ENCODE measurements at places on chromosomes 6 and 20. TPM values are rescaled to one million over a fixed set of nuclear protein-coding genes. Genes with fewer than 3 reads are reported as not detected.

The BMP5 gene
- not detected for total RNA-seq

The OTOR gene
- not detected for total RNA-seq

The GINS1 gene
- 1.3 TPM for total RNA-seq

The DDX43 gene
- total RNA-seq = 0.81 TPM

The FAM217A gene
- not detected for total RNA-seq

The SCGN gene
- total RNA-seq = not detected

The TMEM217 gene
- total RNA-seq = 1.4 TPM

The ACTR5 gene
- total RNA-seq = 17.4 TPM

The TCP11 gene
- total RNA-seq = not detected

The SHLD1 gene
- 16.3 TPM for total RNA-seq

The KCNS1 gene
- 0.09 TPM for total RNA-seq

The FAM83D gene
- 1.4 TPM for total RNA-seq

The OR2B6 gene
- total RNA-seq = not detected

The CENPW gene
- 1.5 TPM for total RNA-seq

The C6orf118 gene
- total RNA-seq = not detected

- no peak for DNase-seq
Observed at GRCh38 chr20:47568019-47568418, 66.3 kb downstream of the NCOA3 start.

GRCh38 chr20:59253779-59254319, 46.6 kb upstream of the EDN3 start:
- DNase-seq = peak; percentile 22

DNA sequence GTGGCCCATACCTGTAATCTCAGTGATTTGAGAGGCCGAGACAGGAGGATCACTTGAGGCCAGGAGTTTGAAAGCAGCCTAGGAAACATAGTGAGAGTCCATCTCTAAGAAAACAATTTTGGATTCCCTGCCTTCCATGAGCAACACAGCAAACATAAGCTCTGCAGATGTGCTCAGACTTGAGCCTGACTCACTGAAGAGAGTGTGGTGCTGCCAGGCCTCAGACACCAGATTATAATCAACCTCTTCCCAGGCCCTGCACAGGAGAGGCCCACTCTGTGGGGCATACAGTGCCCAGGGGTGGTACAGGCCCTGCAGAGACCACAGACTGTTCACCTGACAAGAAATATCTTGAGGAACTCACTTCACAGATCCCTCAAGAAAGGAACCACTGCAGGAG, 19.9 kb downstream of the HLA-DPB1 start:
- DNase-seq = no peak

- no peak for DNase-seq
Observed at GRCh38 chr6:5718231-5718947, 288.3 kb downstream of the NRN1 start.

DNA sequence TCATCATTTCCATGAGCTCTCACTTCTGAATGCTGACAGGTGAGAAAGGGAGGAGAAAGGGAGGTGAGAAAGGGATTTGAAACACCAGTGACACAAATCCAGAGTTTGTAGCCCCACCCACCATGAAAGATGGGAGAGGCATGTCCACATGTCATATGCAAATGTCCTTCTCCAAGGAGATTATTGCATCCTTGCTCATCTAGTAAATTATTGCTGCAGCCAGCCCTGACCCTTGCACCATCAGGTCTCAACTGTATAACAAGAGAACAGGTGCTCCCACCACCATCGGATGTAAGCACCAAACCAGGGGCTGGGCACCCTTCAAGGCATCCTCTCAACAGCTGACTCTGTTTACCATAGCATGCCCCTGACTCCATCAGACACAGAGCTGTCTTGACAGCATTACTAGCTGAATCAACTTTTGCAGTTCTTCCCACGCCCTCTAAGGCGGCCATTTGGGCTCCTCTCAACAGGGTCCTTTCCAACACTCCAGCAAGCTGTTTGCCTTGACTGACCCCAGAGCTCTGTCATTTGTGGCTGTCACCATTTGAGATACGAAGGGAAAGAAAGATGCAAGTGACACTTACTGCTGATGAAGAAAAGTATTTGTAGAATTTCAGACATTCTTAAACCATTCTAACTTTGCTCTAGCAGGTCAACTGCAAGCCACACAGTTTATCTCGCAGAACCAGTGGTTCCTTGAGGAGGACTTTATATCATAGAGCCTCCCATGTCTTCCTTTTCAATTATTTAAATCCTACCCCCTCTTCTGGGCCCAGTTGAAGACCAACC, 14.2 kb downstream of the GFOD1 start:
- no peak for DNase-seq

GRCh38 chr20:48404598-48404997, 423.2 kb downstream of the PREX1 start:
- DNase-seq = no peak

DNA sequence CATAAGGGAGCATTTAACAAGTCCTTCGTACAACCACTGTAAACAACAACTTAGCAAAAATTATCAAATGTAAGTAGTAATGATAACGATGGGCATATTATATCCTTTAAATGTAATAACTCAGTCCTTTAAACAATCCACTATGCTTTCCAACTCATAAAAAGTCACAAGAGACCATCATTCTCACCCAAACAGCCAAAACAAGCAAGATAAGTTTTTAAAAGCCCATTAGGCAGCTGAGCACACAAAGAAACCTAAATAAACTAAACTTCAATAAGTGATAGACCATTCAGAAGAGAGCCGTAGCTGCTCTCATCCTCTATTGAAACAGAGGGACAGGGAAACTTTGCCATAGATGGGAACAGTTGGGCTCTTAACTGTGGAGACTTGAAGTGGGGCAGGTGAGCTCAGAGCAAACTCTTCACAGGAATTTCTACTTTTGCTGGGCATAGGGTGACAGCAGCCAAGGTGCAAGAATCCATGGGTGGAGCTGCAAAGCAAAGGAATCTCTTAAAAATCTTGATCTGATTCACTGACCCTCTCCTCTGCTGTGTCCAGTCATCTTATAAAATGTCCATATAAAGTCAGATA, 22.5 kb downstream of the RAB22A start:
- DNase-seq = no peak

DNA sequence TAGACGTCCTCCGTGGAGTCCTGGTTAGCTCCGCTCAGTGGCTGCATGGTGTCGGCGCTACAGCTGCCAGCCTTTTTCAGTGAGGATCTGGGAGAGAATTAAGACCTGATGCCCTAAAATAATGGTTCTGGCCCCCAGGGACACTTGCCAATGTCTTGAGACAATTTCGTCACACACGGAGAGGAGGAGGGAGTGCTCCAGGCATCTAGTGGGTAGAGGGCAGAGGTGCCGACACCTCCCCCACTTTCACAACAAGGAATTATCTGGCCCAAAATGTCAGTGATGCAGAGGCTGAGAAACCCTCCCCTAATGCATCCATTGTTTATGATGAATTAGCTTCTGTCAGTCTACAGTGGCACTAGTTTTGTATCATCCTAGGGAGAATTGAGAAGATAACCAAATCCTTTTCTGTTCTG, 24.4 kb downstream of the TMEM181 start:
- no peak for DNase-seq

DNA sequence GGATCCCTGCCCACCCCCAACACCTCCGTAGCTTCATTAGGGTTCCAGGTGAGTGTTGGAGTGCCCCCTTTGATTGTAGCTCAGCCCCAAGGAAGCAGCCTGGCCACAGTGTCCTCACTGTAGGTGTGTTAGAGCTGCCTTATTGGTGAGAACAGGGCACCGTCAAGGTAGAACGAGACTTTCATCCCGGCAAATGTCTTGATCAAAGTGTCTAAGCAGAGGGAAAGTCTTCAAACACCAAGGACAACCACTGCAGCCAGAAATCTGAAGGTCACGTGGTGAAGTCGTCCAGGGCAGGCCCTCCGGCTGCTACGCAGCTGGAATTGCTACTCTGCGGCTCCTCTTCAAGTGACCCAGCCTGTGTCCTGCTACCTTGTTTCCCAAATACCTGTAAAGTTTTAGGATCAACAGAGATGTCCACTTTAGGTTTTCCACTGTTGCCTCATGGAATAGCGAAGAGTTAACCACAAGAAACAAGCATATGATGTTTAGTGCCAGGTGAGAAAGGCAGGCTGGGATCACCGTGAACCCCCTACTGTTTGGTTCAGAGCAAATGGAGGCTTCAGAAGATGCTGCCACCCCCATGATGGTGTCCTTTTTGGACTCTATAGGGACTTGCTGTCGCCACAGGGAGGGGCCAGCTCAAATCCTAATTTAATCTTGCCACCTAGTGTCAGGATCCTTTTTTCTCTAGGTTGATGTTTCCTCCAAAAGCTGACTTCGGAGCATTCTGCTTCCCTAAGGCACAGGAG, 1.7 kb upstream of the DLL1 start:
- DNase-seq = no peak

- no peak for DNase-seq
Observed at GRCh38 chr6:17871189-17871519, 116.3 kb downstream of the KIF13A start.

DNA sequence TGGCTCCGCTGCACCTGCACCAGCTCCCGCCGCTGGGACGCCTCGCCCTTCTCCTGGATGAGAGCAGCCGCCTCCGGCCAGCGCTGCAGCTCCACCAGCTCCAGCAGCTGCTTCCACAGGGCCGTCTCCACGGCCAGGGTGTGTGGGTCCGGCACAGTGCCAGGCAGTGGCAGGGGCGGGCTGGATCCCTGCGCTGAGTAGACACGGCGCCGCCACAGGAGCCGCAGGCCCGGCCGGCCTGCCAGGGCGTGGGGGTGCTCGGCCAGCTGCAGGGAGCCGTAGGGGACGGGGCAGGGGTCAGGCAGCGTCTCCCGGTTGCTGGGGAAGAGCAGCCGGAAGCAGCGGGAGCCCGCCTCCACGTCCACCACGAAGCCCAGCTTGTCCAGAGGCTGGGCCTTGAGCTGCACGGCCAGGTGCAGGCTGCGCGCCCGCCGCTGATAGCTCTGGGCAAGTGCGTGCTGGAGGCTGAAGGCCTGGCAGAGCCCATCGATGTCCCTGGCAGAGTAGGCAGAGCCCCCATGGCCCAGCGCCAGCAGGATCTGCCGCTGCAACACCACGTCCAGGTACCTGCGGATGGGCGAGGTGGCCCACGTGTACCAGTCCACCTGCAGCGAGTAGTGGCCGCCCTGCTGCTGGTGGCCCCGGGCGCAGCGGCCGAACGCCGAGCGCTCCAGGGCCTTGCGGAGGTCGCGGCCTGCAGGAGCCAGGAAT, 9.4 kb downstream of the FNDC11 start:
- no peak for DNase-seq

- DNase-seq = no peak
Observed at GRCh38 chr6:28315628-28316027, 20.3 kb downstream of the ZSCAN31 start.

DNA sequence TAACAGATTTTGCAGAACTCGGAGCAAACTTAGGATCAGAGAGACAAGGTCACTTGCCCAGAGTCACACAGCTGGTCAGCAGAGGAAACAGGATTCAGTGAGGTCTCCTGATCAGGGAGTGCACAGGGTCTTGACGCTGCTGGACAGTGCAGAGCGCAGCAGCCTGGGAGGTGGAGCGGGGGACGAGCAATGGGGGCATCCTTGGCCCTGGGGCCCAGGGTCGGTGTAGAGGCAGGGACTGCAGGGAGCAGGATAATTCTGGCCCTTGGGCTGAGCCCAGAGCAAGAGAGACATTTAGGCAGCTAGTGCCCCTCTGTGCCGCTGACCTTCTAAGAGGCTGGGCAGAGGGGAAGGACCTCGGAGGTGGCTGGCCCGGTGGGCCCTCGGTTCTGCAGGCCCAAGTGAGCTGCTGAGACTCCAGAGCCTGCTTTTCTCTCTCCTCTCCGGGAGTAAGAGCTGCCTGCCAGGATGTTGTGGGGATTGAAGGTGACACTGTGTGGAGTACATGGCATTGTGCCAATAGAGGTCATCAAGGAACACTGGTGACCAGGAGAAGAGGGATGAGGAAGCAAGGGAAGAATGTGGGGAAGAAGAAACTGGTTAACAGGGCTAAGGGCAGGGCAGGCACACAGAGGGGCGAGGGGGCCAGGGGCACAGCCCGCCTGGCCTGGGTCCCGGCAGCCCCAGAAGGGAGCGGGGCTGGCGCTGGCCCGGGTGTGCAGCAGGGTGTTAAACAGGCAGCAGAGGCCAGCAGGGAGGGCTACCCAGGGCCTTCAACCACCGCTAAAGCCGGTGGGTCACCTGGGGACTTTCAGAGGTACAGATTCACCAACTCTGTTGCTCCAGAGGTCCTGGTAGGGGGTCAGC, 122.0 kb downstream of the AGPAT4 start:
- DNase-seq = no peak

- DNase-seq = no peak
Observed at GRCh38 chr6:149856256-149856994, 7.7 kb downstream of the LRP11 start.

DNA sequence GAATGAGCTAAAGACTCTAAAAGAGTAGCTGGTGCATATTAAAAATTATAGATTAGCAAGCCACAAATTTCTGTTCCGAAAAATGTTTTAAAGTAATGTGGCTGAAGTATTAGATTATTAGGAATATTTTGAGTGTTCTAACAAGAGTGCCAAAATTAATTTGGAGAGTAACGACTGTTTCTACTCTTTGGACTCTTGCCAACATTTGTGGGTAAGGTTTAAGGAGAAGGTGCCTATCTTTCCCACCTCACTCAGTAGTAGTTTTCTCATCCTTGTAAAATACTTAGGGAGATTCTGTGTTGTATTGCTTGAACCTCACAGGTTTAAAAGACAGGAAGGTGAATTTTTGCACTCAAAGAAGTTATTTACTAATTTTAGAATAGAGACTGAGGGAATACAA, 5.0 kb downstream of the HSF2 start:
- no peak for DNase-seq

DNA sequence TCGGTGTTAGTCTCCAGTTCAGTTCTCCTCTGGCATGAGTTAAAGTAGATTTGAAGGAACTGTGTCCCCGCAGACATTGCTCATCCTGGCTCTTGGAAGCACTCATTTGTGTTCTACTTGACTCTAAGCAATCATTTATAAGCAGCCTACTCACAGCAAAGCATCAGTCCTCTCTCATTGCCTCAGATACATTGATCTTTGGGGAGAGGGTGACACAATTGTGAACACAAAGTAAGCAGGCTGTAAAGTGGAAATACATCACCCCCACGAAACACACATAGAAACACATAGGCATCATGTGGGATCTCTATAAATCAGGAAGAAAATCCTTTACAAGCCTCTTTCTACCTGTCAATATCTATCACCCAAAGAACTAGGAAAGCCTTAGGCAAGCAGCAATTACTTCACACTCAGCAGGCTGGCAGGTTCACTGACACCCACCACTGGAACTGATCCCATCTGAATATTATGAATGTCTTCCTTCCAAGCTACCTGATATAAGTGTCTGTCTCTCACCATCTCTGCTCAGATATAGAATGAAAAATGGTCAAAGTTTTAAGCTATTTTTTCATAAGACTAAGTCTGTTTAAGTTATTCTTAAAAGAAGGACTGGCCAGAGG, 675.8 kb downstream of the HACE1 start:
- DNase-seq = no peak

GRCh38 chr6:118509009-118509617, 39.0 kb upstream of the PLN start:
- no peak for DNase-seq

- no peak for DNase-seq
Observed at GRCh38 chr20:52016022-52016421, 175.6 kb downstream of the ZFP64 start.

GRCh38 chr6:46961232-46961631, 39.5 kb upstream of the ADGRF5 start:
- DNase-seq = no peak

DNA sequence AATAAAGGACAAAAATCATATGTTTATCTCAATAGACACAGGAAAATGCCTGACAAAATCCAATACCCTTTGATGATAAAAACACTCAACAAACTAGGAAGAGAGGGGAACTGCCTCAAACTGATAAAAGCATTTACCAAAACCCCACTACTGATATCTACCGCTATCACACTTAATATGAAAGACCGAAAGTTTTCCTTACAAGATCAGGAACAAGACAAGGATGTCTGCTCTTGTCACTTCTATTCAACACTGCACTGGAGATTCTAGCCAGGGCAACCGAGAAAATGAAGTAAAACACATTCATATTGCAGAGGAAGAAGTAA, 25.1 kb downstream of the GZF1 start:
- DNase-seq = no peak

All from CD4-positive, alpha-beta memory T cell (primary cell).